ENCODE measurements at places on chromosomes 1 and 21.

DNA sequence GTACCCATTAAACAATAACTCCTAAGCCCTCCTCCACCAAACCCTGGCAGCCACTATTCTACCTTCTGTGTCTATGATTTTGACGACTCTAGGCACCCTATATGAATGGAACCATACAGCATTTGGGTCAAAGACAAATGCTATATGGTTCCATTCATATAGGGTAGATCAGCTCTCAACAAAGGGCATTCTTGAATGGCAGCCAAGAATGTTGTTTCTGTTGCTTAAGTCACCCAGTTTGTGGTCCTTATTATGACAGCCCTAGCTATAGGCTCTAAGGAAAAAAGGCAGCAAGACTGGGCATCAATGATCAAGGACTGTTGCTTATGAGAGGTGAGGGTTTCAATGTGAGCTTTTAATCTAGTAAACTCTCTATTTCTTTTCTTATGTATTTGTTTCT lies 4.7 kb upstream of the SLC5A9 start:
- no peak for DNase-seq

GRCh38 chr1:153358691-153358975 lies 979 bp downstream of the S100A9 start:
- DNase-seq = no peak

DNA sequence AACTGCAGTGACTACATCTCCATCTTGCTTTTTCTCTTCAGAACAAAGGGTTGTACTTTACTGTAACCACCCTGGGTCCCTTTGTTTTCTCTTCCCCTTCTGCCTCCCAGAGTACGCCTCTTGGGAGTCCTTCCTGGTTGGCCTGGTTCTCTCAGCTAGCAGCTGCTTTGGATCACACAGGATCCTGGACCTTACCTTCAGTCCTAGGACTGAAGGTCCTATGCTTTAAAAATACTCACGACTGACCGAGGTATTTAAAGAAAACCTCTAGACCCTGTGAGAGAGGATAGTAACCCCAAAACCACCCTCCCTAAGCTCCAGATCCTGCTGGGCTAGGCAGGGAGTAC lies 4.8 kb downstream of the TRIM45 start:
- no peak for DNase-seq

DNA sequence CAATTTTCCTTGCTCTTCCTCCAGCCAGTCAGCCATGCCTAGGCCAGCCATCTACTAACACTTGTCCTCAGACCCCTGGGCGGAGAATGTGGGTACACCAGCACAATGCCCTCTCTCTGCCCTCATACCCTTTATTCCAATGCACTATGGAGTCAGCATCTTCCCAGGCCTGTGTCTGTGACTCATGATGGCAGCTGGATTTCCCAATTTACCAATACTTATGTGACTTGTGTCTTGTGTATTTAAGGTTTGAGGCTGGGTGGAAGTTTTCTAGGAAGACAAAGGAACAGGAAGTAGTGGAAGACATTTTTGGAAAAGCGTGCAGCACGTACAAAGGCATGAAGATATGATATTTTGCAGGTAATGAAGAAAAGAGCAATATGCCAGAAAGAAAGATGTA lies 114.3 kb downstream of the NMNAT2 start:
- DNase-seq = no peak

DNA sequence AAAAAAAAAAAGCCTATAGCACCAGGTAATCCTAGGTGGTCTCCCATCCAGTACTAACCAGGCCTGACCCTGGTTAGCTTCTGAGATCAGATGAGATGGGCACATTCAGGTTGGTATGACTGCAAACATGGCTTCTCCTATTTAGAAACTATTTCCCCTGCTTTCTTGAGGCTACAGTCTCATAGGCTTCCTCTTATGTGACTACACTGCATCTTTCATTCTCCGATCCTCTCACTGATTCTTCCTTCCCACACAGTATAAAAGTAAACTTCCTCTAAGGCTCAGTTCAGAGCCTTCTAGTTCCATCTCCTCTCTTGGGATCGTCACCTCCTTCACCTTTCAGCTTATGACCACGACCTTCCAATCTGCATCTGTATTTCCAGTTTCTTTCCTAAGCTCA lies 30.4 kb upstream of the RNF2 start:
- no peak for DNase-seq

DNA sequence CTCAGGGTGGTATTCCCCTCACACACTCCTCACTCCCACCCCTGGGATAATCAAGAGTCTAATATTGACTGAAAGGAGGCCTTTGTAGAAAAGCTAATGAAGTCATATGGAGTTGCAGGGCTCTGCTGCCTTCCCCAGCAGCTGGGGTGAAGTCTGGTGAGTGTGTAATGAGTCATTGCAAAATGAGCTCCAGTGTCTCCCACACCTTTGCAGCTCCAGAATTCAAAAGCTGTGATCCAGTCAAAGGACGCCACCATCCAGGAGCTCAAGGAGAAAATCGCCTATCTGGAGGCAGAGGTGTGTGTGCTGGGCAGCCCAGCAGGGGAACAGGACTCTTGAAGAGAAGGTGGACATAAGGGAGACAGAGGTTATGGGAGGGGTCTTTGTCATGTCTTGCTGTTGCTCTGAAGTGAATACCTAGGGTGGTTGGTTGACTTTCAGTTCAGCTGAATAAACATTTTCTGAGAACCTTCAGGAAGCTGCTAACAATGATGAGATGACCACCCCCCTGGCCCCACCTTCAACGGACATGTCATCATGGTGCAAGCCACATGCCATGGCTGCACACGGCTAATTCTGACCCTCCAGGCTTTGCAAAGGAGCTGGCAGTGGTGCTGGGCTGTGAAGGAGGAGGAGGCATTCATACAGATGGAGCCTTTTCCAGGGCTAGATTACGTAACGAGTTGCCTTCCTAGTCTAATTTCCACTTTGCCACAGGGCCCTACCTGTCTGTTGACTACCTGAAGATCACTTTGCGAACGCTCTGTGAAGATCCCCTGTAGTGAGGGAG lies 32.2 kb upstream of the SNX27 start:
- peak; percentile 71 for DNase-seq

GRCh38 chr1:49307457-49307856 lies 530.8 kb upstream of the BEND5 start:
- DNase-seq = no peak

GRCh38 chr21:27787046-27787445 lies 820.2 kb upstream of the ADAMTS5 start:
- DNase-seq = no peak

DNA sequence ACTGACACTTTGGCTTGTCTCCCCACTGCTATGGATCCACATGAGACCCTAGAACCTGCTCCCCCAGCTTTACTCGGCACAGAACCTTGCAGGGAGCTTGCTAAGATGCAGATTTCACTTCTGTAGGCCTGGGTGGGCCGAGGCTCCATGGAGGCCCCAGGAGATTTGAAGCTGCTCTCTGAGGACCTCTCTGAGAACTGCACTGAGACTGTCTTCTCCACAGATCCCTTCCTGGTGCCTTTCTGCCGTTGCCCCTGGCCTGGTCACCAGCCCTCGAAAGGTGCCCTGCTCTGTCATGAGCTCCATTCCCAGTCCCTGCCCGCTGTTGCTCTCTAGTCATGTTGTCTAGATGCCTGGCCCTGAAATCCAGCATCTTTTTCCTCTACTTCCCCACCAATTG lies 588.4 kb downstream of the AJAP1 start:
- DNase-seq = no peak

DNA sequence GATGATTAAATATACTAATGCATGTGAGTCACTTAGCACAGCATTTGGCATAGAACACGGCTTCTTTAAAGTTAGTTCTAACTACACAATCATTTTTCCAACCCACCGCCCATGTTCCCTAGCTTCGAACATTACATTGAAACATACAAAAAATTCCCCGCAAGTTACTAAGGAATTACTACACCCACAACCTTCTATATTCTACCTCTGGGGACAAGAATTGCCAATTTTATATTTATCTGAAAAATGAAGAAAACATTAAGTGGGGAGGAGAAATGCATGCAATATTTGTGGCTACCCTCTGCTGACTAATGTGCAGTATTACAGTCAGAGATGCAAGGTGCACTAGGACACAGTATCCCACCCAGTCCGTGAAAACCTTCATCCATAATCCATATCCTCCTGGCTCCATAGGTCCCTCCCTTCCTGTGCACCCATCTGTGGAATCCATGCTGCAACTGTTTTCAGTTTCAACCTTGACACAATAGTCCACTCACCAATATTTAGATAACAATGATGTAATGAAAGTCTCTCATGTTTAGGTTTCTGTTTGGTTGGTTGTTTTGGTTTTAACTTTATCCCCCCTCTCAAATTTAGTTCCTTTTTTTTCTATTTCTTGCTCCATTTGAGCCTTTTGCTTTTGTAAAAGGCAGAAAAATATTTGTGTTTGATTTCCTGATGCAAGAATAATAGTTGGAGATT lies 31.6 kb downstream of the RGS5 start:
- DNase-seq = peak; percentile 56

GRCh38 chr1:94026619-94027380 lies 94.1 kb downstream of the ABCA4 start:
- DNase-seq = no peak

DNA sequence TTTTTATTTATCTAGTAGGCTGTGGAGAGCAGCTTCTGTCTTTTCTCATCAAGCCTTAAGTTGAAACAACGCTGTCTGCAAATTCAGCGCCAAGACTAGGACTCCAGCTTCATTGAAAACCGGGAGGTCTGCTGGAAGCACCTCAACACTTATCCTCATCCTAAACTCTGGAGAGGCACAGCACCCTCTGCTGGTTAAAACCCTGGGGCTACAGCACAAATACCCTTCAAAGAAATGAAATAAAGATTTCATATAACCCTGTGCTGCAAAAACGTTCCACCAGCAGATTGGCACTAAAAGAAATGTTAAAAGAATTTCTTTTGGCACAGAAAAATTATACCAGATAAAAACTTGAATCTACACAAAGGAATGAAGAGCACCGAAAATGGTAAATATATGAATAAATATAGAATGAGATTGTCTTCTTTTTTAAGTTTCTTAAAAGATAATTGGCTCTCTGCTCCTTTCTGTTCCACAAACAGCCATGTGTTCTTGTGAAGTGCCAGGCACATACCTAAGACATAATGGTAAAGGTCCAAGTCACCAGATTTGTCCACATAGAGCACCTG lies 227.7 kb upstream of the SAMSN1 start:
- peak; percentile 43 for DNase-seq

DNA sequence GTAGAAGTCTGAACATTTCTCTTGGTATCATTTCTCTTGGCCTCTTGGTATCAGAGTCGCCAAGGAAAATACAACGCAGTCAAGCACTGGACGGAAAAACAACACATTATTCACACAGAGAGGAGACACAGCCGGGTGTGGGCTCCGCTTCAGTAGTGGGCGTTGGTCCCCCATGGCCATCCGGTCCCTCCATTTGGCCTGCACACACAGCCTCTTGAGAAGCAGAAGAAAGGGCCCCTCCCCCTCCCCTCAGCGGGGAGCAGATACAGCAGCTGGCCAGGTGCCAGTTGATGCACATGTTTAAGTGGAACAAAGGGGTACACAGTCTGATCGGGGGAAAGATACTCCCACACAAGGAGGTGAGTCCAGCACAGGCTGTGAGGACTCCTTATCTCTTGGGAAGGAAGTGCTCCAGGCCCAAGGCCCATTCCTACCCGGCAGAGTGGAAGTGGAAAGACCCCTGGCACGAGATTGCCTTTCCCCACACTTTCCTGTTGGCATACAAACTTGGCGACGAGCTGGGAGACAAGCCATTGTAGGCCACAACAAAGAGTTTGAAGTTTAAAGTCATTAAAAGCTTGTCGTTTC lies 311.3 kb downstream of the FAM72C start:
- no peak for DNase-seq

DNA sequence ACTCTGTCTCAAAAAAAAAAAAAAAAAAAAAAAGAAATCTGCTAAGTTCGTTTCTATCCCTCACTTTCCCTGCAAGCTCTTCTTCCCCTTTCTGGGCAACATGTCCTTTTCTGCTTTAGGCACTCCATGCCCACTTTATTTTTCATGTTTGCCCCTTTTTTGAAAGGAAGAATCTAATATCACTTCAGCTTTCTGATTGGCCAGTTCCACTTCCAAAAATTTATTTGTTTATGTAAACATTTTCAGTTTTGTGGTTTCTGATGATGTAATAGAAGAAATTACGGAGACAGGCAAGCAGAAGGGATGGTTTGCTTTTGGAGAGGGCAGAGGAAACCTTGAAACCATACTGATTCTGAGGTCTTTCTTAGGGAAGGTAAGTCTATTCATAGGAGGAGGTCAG lies 15.1 kb downstream of the IFNAR1 start:
- DNase-seq = no peak

GRCh38 chr1:64676386-64676785 lies 68.5 kb upstream of the RAVER2 start:
- no peak for DNase-seq

GRCh38 chr1:171280599-171280998 lies 32.3 kb downstream of the FMO1 start:
- DNase-seq = no peak

- no peak for DNase-seq
These were observed 24.1 kb downstream of the EPHA2 start for GRCh38 chr1:16131636-16132324.

- DNase-seq = no peak
These were observed 101.1 kb downstream of the JAK1 start for GRCh38 chr1:64865105-64865757.

- DNase-seq = no peak
These were observed 68.4 kb downstream of the DNM3 start for GRCh38 chr1:171909711-171910110.

DNA sequence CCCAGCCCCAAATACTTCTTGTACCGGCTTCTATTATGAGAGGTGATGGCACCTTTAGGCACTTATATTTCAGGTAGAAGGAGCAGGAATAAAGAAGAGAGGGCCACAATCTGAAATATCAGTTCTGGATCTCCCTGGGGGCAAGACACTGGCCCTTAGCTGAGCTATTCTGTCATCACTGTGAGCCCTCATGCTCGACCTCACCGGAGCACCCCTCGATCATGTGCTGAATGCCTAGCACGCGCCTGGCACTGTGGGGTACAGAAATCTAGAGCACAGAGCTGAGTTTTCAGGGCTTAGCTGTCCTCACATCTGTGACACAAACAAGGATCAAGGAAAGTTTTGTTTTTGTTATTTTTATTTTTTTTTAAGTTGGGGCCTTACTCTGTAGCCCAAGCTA lies 7.6 kb upstream of the MX1 start:
- DNase-seq = no peak

All from kidney tubule cell (primary cell).